Tibial nerve (tissue), 4 donors: ENCODE measurements at places on chromosomes 3 and 15. TPM values are rescaled to one million over a fixed set of nuclear protein-coding genes. Genes with fewer than 3 reads are reported as not detected.

GRCh38 chr3:192864941-192865340 lies 52.7 kb downstream of the MB21D2 start:
- no peak for DNase-seq

Gene B3GNT5
- total RNA-seq: 7.1 TPM

DNA sequence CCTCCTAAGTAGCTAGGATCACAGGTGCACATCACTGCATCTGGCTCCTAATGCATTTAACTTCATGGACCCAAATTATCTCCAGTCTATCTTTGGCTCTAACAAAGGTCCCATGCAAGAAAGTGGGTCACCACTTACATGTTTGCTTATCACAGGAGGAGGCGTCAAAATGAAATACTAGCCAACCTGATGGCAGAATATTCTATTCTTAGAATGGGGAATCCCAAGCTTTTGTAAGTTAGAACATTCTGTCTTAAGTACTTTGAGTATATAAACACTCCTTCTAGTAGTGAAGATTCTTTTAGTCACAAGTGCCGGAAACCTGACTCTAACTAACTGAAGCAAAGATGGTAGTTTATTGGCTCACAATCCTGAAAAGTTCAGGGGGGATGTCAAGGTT lies 72.0 kb upstream of the ADAMTS9 start:
- no peak for DNase-seq

DNA sequence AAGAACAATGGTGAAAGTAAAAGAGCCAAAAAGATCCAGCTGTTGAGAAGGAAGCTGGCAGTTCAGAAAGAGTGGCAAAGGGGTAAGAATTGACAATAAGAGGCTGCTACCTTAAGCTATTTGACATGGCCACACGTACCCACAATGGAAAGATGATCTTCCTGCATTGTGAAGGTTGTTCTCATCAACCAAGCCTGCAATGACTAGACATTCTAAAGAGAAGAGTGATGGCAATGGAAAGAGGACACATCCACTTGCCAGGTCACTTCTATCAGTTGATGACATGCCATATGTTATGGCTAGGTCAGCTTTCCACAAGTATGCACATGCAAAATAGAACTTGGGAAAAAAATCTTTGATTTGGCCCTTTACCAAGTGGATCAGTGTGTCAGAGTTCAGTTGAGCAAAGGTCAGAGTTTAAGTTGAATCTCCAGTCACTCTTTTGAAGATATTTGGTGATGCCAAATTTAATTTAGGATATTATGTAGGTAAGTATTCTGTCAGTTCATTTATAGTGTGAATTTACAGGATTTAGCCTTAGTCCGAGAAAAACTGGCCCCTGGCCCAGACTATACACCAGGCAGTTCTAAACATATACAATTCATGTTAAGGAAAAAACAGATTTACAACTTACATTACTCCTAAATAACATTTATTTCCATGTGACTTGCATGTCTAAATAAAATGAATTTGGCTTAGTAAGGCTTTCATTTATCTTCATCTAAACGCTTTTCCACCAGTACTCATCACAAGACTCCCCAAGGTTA lies 104.9 kb upstream of the FLNB start:
- no peak for DNase-seq

DNA sequence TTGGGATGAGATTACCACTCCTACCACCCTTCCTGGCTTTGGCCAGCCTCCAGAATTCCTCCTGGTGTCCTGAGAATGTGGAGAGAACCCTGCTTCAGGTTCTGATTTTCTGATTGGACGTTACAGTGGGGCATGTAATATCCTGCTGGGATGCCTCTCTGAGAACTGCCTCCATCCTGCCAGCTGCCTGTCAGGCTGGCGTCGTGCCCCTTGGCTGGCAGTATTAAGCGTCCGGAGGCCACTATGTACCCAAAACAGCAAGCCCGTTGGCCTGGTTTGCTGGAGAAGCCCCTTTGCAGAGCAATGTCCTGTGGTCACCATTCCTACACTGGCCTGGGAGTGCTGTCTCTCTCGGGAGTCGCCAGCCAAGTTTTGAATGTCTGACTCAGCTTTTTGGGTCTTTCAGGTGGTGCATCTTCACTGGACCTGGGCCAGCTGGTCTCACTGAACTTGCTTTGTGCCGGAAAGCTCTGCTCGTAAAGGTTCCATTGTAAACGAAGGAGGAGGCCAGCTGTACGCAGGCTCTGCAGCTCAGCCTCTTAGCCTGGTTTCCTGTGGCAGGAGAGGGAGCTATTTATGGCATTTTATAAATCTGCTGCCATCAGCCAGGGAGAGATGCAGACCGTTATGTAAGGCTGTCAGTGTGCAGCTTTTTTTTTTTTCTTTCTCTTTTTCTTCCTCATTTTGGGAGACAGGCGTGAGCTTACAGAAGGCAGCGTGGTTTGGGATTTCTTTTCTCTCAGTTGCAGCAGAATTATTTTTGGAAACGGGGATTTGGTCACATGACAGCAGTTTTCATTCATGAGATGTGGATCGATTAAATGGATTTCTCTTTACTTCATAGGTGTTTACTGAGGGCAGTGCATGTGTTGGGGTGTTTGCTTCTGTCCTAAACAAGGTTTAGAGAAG lies 19.0 kb upstream of the TRAK1 start:
- no peak for DNase-seq

DNA sequence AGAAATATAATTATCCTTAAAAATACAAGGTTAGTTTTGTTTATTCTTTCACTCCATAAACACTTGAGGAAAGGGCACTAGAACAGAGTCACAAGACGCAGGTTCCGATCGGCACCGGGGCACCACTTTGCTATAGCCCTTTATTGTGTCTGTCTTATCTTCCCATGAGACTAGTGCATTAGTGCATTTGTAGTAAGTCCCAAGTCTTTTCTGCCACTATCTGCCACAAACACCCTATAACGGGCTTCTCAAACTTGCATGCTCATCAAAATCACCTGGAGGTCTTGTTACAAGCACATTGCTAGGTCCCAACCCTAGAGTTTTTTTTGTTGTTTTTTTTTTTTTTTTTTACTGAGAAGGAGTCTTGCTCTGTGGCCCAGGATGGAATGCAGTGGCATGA lies 213.1 kb downstream of the FOXP1 start:
- DNase-seq: no peak

GRCh38 chr15:34358367-34358766 lies 8.6 kb downstream of the LPCAT4 start:
- DNase-seq: no peak

Gene MAGI1
- total RNA-seq: 32.4 TPM

DNA sequence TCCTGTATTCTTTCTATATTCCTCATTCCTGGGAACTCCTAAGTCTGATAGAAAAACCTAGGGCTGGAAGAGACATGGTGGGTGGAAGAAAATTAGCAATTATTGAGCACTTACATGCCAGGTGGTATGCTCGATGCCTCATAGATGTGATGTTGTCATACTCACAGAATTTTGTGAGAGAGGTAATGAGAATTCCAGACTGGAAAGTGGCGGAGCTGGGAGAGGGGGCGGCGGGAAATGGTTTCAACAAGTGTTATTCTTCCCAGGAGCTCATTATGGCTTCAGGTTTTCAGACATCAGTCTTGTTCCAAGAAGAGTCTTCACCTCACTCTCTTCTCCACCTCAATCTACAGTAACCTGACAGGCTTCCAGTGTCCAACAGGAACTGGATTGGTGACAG lies 16.2 kb downstream of the TIMP4 start:
- DNase-seq: no peak
